GM13976 (cell line): ENCODE measurements at places on chromosomes 7 and 10.

- DNase-seq: no peak
Observed at GRCh38 chr7:100826514-100827329, 601 bp downstream of the EPHB4 start.

- DNase-seq: no peak
Observed at GRCh38 chr7:68922850-68923249, 675.4 kb upstream of the AUTS2 start.

- DNase-seq: no peak
Observed at GRCh38 chr7:38312821-38313220, 39.4 kb upstream of the TARP start.

DNA sequence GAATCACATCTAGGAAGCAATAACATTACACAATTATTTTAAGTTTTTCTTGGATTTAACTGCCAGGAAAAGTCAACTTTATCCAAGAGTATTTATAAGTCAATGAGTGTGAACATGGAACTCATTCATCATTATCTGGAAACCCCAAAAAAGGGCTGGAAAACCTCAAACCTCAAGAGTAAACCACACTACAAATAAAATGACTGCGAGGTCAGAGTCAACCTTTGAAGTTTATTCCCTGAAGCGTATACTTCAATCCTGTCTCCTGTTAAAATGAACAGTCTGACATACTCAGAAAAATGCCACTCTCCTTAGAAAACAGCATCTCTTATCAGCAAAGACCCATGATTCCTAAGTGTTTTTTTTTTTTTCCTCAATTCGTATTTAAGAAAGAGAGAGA lies 86.5 kb downstream of the RELN start:
- no peak for DNase-seq

DNA sequence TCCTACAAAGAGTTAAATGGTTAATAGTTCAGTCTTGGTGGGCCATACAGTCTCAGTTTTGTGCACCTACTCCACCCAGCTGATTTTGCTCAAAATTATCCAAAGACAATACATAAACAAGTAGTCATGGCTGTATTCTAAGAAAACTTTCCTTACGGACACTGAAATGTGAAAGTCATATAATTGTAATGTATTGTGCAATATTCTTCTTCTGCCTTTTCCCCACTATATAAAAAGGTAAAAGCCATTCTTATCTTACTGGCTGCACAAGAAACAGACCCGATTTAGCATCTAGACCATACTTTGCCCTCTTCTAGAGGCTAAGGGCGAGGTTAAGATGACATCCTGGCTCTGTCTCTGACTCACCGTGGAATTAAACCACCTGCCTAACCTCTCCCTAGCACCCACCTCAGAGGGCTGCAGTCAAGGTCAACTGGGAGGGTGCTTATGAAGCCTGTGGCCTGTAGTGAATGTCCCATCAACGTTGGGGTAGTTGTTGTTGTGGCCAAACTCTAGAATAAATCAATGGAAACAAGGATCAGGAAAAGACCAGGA lies 63.8 kb upstream of the DOCK1 start:
- no peak for DNase-seq

DNA sequence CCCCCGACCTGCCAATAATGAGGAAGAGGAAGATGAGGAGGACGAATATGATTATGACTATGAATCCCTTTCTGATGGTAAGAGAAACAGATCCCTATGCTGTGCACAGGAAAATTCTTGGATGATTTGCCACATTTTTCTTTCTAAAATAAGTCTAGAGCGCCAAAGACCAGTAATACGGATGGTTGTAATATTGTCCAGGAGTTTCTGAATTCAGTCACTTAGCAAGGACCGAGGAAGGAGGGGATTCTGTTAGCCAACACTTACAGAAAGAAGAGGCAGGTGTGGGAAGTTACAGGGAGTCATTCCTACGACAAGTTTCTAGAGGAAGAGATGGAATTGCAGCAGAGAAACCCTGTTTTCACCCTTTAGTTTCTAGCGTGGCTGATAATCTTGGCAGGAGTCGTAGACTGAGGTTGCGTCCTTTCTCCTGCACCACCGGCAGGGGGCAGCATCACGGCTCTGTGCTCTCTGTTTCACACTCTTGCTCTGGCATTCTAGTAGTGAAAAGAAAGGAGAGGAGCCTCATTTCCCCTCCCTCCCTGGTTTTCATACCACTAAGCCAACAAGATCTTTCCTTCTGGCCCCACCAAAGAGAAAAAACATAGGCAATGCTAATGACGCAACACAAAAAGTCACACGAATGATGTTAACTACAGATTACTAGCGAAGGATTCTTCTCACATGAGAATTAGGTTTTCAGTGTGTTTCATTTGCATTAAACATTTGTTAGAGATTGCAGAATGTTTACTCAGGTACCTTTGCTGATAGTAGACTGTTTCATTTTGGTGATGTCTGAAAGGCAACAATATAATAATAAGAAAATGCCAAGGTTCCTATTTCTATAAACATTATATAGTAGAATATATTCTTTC lies 82.7 kb downstream of the NOC3L start:
- DNase-seq: peak; percentile 36

- DNase-seq: peak; percentile 32
Observed at GRCh38 chr10:84176836-84177474, 3.4 kb downstream of the GPR15LG start.

- no peak for DNase-seq
Observed at GRCh38 chr7:33761449-33762080, 143.8 kb upstream of the BMPER start.

DNA sequence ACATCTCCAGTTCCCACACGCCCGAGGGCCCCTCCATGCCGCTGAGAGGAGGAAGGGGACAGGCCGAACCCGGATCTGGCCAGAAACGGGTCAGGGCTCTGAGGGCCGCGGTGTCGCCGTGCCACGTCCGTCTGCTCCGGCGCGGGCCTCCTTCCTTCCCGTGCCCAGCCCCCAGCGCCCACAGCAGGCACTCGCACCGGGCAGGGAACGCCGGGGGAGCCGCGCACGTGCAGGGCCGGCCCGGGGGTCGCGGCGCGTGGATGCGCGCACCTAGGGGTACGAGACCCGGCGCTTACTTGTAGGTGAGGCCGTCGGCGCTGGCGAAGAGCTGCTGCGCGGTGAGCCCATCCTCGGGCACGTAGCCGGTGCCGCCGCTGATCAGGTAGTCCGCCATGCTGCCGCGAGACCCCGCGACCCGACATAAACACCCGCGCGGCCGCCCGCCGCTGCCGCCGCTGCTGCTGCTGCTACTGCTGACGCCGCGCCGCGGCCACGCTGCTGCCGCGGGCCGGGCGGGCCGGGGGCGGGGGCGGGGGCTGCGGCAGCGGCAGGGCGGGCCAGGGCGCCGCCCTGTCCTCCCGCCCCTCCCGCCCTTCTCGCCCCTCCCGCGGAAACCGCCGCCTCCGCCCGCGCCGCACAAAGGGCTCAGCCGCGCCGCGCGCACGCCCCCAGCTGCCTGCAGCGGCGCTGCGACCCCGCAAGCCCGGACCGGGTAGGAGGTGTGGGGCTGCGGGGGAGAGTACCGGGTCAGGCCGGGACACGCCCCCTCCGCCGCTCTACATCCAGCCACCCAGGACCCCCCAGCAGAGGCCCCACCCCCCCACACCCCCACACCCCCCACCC lies 4.1 kb downstream of the IMPDH1 start:
- peak; percentile 90 for DNase-seq
